B cell (primary cell): ENCODE measurements at places on chromosomes 5 and 9.

GRCh38 chr9:128192601-128193371, 1.4 kb upstream of the CIZ1 start:
- no peaks in the 10 kb centered on the region for H3K27me3 ChIP-seq
- H3K36me3 ChIP-seq = no peaks in the 10 kb centered on the region
- peak overlapping the region; percentile 72 for H3K4me3 ChIP-seq
- DNase-seq = peak; percentile 39
- H3K4me1 ChIP-seq = peaks cover 24% of the 10 kb centered on the region

DNA sequence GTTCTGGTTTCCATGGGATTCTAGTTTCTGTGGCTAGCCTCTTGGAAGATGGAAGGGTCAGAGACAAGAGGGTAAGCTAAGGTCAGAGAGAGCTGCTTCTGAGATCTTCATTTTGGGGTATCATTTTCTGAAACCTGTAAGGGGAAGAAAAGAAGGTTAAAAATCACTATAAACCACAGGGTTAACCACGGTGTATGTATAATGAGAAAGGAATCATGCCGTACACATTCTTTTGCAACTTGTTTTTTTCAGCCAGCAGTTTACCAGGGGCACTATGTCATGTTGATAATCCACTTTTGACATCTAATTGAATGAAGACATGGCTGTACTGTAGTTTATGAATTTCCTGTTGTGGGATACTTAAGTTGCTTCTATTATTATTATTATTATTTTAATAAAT, 164.4 kb downstream of the FOCAD start:
- H3K4me3 ChIP-seq = no peak overlapping the region
- no peak for DNase-seq
- no peaks in the 10 kb centered on the region for H3K36me3 ChIP-seq
- H3K4me1 ChIP-seq = no peaks in the 10 kb centered on the region
- H3K27me3 ChIP-seq = no peaks in the 10 kb centered on the region
- H3K27ac ChIP-seq = no peak overlapping the region

DNA sequence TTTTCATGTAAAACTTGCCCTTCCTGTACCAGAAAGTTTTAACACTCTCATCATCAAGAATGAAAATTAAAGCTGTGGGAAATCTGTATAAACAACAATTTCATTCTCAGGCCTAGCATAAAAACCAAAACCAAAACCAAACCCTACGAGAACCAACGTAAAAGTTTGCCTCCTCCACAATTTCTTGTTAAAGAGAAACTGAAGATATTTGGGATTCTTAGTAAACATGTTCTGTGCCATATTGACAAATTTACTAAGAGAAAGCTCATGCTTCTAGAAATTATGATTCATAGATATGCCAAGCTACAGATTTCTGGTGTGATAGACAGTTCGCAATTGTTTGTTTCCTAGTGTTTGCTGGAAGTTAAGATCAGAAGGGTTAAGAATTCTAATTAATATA, 801.0 kb upstream of the NUDT12 start:
- DNase-seq = no peak
- no peaks in the 10 kb centered on the region for H3K4me1 ChIP-seq
- no peak overlapping the region for H3K27ac ChIP-seq
- H3K27me3 ChIP-seq = no peaks in the 10 kb centered on the region

DNA sequence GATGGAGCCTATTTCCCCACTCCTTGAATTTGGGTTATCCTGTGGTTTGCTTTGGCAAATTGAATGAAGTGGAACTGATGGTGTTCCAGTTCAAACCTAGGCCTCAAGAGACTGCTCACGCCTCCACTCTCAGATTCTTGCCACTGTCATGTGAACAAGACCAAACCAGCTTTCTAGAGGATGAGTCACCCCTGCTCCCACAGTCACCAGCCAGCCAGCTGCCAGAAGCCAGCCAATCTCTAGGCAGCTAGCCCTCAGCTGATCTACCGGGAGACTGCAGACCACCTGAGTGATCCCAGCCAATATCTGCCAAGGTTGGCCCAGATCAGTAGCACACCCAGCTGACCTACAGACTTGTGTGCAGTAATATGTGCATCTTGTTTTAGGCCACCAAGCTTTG, 300.6 kb downstream of the TMEM38B start:
- no peaks in the 10 kb centered on the region for H3K4me1 ChIP-seq
- H3K36me3 ChIP-seq = no peaks in the 10 kb centered on the region
- no peak overlapping the region for H3K27ac ChIP-seq
- no peak for DNase-seq

GRCh38 chr5:83972909-83973308, 252.3 kb upstream of the HAPLN1 start:
- no peaks in the 10 kb centered on the region for H3K36me3 ChIP-seq
- no peaks in the 10 kb centered on the region for H3K27me3 ChIP-seq
- H3K4me3 ChIP-seq = no peak overlapping the region
- no peak overlapping the region for H3K27ac ChIP-seq
- no peak for DNase-seq
- H3K4me1 ChIP-seq = no peaks in the 10 kb centered on the region

DNA sequence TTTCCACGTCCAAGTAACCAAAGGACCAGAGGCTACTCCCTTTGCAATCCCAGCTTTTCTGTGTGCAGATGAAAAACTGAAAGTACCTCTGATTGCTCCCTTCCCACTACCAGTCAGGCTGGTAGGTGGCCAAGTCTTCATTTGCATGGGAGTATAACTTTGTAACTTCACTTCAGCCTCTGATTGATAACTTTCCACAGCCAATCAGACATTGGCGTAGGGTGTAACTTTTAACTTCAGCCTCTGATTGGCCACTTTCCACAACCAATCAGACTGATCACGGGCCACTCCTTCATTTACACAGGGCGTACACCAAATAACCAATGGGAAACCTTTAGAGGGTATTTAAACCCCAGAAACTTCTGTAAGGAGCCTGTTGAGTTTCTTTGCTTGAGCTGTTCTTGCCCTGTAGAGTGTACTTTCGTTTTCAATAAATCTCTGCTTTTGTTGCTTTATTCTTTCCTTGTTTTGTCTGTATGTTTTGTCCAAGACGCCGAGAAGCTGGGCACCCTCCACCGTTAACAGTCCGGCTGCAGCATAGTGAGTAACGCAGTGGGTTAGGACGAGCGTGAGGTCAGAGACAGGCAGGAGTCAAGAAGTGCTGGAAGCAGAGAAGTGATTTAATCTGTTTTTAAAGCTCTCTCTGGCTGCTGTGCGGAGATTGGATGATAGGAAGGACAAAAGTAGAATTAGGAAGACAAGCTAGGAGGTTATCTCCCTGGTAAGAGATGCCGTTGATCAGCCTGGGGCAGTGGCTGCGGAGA, 3.5 kb upstream of the EXOSC2 start:
- no peak for DNase-seq
- no peak overlapping the region for H3K27ac ChIP-seq
- H3K36me3 ChIP-seq = no peaks in the 10 kb centered on the region
- peaks cover 19% of the 10 kb centered on the region for H3K4me1 ChIP-seq
- peaks cover 2% of the 10 kb centered on the region for H3K27me3 ChIP-seq

DNA sequence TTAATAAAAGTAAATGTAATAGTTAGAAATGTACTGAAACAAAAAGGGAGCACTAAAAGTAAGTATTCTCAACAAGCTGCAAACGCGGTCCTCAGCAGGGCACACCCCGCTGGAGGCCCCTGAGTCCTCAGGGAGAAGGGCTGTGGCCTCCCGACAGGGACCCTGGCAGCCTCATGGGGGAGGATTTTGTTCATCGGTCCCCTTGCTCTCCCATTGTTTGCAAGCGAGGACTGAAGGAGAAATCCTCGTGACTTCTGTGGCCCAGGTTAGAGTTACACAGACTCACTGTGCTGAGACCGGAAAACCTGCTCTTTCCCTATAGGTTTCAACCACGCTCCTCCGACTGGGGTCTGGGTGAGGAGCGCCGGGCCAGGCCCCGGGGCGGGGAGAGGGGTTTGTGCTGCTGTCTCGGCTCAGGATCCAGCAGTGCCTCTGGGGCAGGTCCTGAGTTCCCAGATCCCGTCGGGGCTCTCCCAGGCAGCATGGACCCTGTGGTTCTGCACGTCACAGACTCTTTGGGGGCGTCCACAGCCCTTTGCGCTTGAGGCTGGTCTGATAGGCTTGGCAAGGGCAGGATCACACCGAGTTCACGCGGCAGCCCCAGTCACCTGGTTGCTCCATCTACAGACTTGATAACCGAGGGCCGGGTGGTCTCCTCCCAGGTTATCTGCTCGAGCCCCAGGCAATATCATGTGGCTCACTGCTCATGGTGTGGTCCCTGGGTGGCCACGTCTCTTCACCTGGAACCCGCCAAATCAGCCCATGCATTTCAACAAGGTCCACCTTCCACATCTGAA, 38.8 kb downstream of the MRPL36 start:
- DNase-seq = no peak
- peaks cover 3% of the 10 kb centered on the region for H3K4me1 ChIP-seq
- peaks cover 11% of the 10 kb centered on the region for H3K27me3 ChIP-seq
- H3K27ac ChIP-seq = no peak overlapping the region

GRCh38 chr9:93431539-93432105, 19.9 kb upstream of the FAM120A start:
- H3K4me3 ChIP-seq = no peak overlapping the region
- no peaks in the 10 kb centered on the region for H3K4me1 ChIP-seq
- no peak overlapping the region for H3K27ac ChIP-seq
- peaks cover 1% of the 10 kb centered on the region for H3K27me3 ChIP-seq
- no peaks in the 10 kb centered on the region for H3K36me3 ChIP-seq

DNA sequence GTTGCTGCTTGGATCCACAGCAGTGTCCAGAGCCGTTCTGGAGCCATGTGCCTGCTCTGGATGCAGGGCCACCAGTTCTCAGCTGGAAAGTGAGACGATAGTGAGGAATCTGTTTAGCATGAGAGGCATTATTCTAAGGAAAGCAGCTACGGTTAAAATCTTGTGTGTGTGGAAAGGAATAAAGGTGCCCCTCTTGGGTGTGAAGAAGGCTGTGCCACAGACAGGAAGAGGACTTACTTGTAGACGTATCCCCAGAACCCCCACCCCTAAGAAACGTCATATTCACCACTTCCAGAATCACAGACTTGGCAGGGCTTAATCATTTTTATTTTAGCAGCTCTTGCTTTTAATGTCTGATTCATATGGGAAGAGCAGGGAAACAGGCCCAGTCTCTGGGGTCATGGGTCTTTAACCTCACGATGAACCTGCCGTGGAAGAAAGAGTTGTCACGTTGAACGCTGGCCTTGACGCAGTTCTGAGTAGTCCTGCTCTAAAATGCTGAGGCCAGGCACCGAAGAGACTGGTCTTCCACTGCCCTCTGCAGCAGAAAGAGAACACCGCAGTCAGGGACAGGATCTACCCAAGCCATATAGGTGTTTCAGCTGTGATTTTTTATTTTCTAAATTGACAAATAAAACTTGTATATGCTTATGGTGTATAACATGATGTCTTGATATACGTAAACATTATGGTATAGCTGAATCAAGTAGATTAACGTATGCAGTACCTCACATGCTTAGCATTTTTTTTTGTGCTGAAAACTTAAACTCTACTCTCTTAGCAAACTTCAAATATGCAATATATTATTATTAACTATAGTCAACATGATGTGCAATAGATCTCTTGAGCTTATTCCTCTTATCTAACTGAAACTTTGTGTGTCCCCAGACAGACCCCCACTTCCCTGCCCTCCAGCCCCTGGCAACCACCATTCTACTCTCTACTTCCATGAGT, 38.8 kb downstream of the CARTPT start:
- H3K27ac ChIP-seq = no peak overlapping the region
- no peaks in the 10 kb centered on the region for H3K4me1 ChIP-seq
- DNase-seq = peak; percentile 29
- no peak overlapping the region for H3K4me3 ChIP-seq

GRCh38 chr9:111866976-111867375, 29.6 kb upstream of the UGCG start:
- no peak overlapping the region for H3K4me3 ChIP-seq
- no peaks in the 10 kb centered on the region for H3K4me1 ChIP-seq
- H3K27me3 ChIP-seq = no peaks in the 10 kb centered on the region
- no peak for DNase-seq

DNA sequence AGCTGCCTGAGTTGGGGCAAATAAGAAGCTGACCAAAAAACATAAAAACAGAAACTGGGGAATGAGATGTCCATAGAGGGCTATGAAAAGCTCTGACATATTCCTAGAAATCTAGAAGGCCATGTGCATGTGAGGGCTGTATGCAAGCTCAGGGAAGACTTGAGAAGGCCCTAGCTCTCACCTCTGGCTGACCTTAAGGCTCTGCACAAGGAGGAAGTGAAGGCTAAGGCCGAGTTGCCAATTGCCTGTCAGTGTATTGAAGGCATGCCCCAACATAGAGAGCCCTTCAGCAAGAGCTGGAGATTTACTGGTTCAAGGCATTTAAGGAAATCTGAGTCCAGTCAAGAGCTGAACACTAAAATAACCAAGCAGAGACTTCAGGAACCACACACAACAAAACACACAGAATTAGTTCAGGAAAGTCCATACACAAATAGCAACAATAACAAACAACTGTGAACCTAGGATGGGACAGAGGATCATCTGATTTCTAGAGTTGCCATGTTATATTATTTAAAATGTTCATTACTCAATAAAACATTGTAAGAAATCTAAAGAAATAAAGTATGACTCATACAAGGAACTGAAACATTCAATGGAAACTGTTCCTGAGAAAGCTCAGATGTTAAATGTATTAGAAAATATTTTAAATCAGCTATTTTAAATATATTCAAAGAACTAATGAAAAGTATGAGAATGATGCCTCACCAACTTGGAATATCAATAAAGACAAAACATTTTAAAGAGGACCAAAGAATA, 161.8 kb downstream of the AUH start:
- DNase-seq = no peak
- H3K4me1 ChIP-seq = peaks cover 6% of the 10 kb centered on the region
- no peak overlapping the region for H3K4me3 ChIP-seq
- no peaks in the 10 kb centered on the region for H3K27me3 ChIP-seq
- H3K27ac ChIP-seq = no peak overlapping the region

DNA sequence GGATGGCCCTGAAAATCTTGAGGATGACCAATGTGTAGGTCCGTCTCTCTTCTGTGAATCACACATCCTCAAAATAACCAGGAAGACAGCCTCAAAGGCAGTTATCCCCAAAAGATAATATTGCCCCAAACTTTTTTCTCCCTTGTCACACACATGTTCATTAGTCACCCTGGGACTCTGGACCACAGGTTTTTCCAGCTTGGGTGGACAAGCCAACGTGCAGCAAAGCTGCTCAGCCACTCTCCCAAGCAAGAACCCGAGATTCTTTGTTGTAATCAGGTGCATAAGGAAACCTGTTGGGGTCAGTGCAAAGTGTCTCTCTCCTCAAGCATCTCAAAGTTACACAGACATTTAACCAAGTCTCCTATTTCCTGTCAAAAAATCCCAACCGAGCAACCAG, 196.6 kb downstream of the GNA14 start:
- no peak overlapping the region for H3K27ac ChIP-seq
- no peak overlapping the region for H3K4me3 ChIP-seq
- no peaks in the 10 kb centered on the region for H3K36me3 ChIP-seq
- peaks cover 4% of the 10 kb centered on the region for H3K4me1 ChIP-seq
- DNase-seq = no peak

- H3K4me3 ChIP-seq = no peak overlapping the region
- H3K36me3 ChIP-seq = no peaks in the 10 kb centered on the region
- no peak for DNase-seq
- H3K27ac ChIP-seq = no peak overlapping the region
- no peaks in the 10 kb centered on the region for H3K4me1 ChIP-seq
Measured at GRCh38 chr5:56170557-56170956, 62.6 kb downstream of the ANKRD55 start.
